D341Med (cell line): ENCODE measurements at places on chromosomes 4 and X.

DNA sequence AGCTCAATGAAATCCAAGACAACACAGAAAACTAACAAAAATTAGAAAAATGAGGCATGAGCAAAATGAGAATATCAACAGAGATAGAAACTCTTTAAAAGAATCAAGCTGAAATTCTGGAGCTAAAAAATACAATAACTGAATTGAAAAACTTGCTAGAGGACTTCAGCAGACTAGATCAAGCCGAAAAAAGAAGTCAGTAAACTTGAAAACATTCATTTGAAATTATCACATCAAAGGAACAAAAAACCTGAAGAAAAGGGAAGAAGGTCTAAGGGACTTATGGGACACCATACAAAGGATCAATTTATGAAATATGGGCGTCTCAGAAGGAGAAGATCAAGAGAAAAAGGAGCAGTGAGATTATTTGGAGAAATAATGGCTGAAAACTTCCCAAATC, 131.3 kb downstream of the PTCHD1 start:
- DNase-seq: no peak

DNA sequence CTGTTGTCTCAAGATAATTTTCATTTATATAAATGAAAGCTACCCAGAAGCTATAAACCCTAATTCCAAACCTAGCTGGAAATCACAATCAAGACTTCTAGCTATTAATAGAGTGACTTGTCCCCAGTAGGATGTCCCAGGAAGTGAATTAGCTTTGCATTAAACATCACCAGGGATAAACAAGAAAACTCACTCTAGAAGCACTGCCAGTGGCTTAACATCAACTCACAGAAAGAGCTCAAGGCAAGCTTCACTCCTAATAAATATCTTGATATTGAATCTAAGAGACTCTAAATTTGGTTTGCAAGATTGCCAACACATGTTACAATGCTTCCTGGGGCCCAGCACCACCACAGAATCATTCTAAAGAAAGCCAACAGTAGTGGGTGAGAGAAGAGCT, 468.7 kb upstream of the FAM241A start:
- no peak for DNase-seq

- DNase-seq: no peak
Observed at GRCh38 chrX:139058831-139059495, 347.4 kb upstream of the FGF13 start.

DNA sequence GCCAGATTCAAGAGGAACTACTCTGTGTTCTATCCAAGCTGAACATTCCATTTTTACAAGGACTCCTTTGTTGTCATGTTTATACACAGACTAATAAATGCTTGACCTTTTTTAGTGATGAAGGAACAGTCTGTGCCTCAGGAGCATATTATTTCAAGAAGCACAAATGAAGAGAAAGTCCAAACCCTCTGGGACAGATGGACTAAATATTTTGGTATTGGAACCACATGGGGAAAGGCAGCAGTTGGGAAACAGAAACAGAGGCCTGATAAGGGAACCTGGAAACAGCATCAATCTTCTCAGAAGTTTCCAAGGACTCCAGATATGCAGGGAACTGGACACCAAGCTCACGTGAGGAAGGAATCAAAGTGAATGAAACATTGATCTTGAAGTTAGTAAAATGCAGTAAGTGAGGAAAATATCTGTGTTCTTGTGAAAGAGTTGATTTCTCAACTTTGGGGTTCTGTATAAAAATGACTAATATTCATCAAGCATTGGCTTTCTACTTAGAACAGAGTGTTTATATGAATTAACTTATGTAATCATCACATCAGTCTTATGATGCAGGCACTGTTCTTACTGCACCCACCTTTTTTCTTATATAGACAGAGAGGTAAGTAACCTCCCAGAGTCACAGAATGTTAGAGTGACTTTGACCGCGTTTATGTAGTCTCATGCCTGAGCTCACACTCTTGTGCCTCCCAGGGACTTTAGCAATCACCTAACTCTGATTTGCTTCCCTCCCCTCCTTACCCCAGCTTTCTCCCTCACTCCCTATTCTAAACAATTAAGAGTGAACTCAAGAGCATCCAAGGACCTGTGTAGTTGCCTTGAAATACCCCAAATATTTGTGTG, 148.9 kb upstream of the JADE1 start:
- DNase-seq: no peak

DNA sequence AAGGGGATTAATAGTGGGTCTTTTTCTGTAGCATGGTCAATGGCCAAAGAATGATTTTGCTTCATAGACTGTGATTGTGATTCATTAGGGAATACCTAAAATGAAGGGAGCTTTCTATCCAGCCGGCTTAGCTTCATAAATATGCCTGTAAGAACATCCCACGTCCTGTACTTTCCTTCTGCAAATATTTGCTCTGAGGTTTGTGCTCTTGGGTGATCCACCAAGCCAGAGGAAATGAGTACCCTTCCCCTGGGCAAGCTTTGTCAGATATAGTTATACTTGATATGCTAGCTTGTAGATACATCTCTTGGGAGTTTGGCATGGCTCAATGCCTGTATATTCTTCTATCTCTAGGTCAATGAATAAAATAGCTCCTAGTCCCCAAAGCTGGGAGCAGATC, 28.2 kb upstream of the SPARCL1 start:
- no peak for DNase-seq

- DNase-seq: no peak
Observed at GRCh38 chr4:187883049-187883448, 112.5 kb upstream of the ZFP42 start.

- DNase-seq: no peak
Observed at GRCh38 chr4:74426101-74426500, 18.8 kb upstream of the AREG start.

GRCh38 chr4:113945906-113946305, 33.5 kb downstream of the ARSJ start:
- no peak for DNase-seq

GRCh38 chr4:147285751-147286150, 195.1 kb upstream of the EDNRA start:
- no peak for DNase-seq

- no peak for DNase-seq
Observed at GRCh38 chr4:85724791-85725563, 250.0 kb downstream of the ARHGAP24 start.

DNA sequence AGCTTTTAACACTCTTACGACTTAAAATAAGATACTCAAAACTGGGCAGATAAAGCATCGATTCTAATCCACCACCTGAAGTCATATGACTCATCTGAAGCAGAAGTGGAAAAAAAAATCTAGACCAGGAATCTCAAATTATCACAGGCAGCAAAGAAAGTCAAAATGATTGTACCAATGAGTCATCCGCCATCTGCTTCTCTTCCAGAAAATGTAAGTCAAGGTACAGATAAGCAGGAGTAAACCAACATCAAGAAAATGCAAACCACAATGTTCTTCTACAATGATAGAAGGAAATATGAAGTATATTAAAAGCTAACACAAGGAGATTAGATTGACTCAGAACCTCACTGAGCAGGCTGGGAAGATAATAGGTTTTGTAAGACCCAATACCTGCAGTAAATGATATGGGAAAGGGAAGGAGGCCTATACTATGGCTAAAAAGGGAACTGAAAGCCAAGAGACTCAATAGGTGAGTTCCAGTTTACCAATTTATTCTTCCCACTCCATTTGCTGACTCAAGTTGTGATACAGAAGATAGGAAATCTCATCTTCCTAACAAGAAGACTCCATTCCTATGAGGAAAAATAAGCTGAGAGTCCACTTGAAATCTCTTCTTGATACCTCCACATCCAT, 88.4 kb upstream of the TET2 start:
- DNase-seq: no peak

- DNase-seq: no peak
Observed at GRCh38 chrX:153049093-153049492, 7.2 kb upstream of the PNMA3 start.

DNA sequence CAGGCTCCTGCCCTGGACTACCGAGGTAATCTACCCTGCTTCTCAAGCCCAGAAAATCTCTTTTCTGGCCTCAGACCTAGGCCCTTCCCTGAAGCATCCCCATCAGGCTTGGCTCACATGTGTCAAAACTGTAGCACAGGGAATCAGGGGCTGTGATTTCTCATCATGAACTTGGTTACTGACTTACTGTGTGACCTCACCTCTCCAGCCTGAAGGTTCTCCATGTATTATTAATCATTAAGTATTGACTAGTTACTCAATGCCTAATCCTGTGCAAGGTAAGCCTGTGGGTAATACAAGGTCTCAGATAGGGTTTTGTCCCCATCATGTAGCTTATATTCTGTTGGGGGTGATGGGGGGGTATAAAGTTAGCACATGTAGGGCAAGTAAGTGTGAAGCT, 6.8 kb downstream of the SRPX2 start:
- no peak for DNase-seq

- no peak for DNase-seq
Observed at GRCh38 chrX:109498434-109498833, 16.5 kb upstream of the GUCY2F start.

- no peak for DNase-seq
Observed at GRCh38 chr4:6938647-6939271, 29.1 kb downstream of the TBC1D14 start.

GRCh38 chr4:1347410-1347864, 429 bp downstream of the UVSSA start:
- peak; percentile 85 for DNase-seq

DNA sequence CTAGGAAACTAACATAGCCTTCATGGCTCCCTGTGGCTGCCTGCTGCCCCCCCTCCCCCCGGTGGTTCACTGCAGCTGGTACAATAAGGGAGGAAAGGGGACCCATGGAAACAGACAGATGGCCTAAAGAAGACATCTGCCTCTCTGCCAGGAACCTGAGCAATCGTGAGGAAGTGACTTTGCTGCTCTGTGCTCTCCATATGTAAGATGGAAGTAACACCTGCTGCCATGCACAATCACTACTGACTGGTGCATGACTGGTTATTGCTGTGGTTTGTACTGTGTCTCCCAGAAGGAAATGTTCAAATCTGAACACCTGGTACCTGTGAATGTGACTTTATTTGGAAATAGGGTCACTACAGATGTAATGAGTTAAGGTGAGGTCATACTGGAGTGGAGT, 43.6 kb downstream of the CD99L2 start:
- DNase-seq: no peak

DNA sequence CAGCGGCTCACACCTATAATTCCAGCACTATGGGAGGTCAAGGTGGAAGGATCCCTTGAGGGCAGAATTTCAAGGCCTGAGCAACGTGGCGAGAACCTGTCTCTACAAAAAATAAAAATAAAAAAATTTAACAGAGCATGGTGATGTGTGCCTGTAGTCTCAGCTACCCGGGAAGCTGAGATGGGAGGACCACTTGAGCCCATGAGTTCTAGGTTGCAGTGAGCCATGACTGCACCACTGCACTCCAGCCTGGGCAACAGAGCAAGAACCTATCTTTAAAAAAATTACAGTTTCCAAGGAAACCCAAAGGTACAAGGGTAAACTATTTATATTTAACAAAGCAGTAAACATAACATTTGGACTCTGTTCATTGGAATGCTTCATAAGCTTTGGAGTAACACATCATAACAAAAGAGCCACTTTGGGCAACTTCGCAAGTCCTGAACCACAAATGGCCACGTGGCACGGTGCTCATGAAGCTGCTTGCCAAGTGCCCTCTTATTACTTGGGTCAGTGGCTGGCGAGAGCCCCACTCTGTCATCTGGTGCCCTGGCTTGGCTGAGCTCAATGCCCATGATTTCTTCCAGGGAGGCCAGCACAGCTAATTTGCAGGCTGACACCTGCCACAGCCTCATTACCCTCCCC, 165.6 kb downstream of the SH3KBP1 start:
- no peak for DNase-seq

GRCh38 chrX:106144755-106145639, 23.1 kb upstream of the PWWP3B start:
- DNase-seq: no peak

DNA sequence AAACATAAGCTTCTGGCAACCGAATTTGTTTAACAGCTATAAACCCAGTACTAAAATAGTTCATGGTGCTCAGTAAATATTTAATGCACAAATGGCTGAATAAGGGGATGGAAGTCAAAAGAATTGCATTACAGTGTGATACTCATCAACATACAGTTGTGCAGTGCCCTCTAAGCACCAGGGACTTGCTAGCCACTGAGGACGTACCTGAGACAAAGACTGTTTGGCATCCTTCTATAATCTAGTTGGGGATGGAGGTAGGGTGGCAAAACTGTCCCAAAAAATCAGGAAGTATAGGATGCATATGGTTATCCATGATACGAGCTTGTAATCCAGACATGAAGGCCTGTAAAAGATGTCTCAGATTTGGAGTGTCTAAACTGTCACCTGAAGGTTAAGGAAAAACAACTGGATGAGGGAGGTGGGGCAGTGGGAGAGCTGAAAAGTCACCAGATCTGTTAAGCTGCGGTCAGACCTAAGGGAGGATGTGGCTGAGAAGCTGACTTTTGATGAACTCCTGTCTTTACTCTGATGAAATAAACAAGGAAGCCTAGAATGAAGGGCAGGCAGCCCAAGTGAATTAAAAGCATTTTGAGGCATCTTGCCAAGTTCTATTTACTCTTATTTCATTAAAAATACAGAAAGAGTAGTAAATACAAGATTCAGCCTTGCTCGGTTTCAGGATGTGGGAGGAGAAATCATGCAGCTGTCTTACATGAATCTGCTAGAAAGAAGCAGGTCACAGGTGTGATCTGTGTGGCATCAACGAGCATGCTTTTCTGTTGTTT, 12.0 kb upstream of the CD38 start:
- no peak for DNase-seq

DNA sequence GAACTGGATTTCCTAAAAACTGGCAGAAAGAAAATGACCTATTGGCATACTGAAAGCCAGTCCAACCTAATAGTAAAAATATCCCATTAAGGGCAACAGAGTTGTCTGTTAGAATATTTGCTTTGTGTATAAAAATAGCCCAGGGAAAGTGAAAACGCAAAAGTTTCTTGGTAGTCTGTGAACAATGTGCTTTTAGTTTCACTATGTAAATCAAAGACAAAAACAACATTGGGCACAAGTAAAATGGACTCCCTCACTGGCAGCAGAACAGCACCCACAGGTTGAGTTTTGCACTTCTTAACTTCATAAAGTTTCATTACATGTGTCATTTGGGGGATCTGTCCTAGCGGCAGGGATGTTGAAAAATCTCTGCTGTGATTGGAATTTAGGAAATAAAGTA, 4.3 kb upstream of the FGG start:
- no peak for DNase-seq

GRCh38 chrX:53244610-53245009, 19.6 kb upstream of the KDM5C start:
- DNase-seq: no peak

DNA sequence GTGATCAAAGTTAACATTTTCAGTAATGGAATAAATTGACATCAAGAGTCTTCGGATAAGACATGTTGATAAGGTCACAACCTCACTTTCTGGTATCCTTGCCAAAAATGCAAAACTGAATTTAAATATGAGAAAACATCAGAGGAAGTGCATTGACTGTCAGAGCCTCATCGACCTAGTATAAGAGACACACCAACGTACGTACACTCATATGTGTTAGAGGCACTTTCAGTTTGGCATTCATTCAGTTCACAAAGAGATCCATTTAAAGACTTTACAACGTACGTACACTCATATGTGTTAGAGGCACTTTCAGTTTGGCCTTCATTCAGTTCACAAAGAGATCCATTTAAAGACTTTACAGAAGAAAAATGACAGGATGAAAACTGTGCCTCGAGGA, 280.3 kb downstream of the INPP4B start:
- no peak for DNase-seq

- DNase-seq: no peak
Observed at GRCh38 chr4:1567808-1568581, 116.1 kb downstream of the FAM53A start.

- DNase-seq: no peak
Observed at GRCh38 chr4:4853371-4853823, 6.1 kb upstream of the MSX1 start.

GRCh38 chr4:93232883-93233282, 595.7 kb upstream of the ATOH1 start:
- DNase-seq: no peak

- no peak for DNase-seq
Observed at GRCh38 chrX:43065978-43066377, 288.0 kb upstream of the PPP1R2C start.
